ENCODE measurements at places on chromosomes 1 and 21.

DNA sequence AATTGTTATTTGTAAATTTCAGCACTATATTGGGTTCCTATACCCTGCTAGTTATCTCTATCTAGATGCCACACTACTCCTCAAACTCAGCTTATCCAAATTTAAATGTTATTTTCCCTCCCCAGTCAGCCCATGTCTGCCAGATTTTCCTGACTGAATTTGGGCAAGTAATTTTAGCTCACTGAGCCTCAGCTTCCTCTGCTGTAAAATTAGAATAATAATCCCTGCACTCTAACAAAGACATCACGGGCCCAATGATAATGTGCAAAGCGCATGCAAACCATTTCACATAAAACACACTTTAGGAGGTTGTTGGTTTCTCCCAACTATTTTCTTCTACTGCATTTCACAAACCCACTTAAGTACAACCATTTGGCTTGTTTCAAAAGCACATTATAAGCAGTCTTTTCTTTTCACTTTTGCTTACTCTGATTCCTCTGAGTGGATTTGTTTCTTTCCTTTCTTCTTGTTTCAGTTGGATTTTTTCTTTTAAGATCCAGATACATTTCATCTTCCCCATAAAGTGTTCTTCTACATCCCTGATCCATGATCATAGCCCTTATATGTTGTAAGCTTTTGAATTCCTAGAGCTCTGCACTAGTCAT is 152.8 kb upstream of the DPT start:
- no peaks in the 10 kb centered on the region for H3K27me3 ChIP-seq
- no peaks in the 10 kb centered on the region for H3K4me1 ChIP-seq
- H3K36me3 ChIP-seq, result no peaks in the 10 kb centered on the region
- no peak overlapping the region for H3K27ac ChIP-seq
- DNase-seq, result no peak
- no peak overlapping the region for H3K4me3 ChIP-seq

DNA sequence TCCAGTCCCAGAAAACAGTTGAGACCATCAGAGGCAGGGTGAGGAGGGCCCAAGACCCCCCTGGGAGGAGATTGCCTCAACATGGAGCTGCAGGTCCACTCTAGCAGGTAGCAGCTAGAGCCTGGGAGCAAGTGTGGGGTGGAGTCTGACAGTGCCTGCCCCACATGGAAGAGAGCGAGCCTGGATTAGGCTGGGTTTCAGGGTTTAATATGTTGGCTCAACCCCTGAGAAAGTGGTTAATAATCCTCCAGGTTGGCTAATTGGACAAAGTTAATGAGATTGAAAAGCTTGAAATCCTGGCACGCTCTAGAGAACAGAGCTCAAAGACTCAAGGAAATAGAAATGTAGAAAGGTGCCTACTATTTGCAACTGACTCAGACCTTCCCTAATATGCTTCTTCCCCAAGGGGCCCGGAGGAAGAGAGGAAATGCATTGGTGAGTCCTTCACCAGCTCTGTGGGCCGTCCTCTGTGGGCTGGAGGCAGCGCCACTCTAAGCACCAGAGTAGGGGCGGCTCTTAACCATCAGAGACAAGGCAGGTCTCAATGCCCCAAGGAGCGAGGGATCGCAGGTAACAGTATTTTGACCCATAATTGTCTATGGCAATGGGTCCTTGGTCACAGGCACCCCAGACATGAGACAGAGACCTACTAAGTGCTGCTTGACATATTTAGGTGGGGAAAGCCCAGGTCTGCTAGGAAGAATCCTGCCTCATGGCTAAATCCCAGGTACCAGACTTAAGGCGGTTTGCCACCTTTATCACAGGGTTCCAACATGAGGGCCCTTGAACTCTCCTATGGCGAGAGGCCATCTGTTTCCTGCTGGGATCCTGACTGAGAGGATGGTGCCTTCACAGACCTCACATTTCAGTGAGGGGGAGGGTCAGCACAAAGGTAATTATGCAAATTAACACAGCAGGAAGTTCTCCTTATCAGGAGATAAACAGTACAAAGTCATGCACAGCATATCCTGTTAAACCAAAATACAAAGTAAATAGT is 33.8 kb downstream of the RSPH1 start:
- H3K36me3 ChIP-seq, result no peaks in the 10 kb centered on the region
- DNase-seq, result no peak
- H3K27ac ChIP-seq, result no peak overlapping the region
- peaks cover 9% of the 10 kb centered on the region for H3K4me1 ChIP-seq
- no peaks in the 10 kb centered on the region for H3K27me3 ChIP-seq
- H3K4me3 ChIP-seq, result no peak overlapping the region

DNA sequence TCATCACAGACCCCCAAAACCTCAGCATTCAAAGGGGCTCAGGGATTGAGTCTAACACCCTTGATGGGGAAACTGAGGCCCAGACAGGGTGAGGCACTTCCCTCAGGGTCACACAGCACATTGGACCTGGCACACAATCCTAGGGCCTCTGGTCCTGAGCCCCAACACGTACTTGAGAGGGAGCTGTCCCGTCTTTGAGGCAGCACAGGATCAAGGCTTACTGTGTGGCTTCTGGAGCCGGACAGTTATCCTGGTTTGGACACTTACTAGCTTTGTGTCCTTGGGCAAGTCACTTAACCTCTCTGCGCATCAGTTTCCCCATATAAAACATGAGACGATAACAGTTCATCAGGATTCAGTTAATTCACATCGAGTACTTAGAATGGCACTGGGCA is 26.5 kb downstream of the RUNX3 start:
- DNase-seq, result no peak
- H3K27ac ChIP-seq, result no peak overlapping the region
- H3K36me3 ChIP-seq, result no peaks in the 10 kb centered on the region
- no peaks in the 10 kb centered on the region for H3K27me3 ChIP-seq
- H3K4me3 ChIP-seq, result no peak overlapping the region

- H3K36me3 ChIP-seq, result peaks cover 5% of the 10 kb centered on the region
- no peaks in the 10 kb centered on the region for H3K27me3 ChIP-seq
- DNase-seq, result peak; percentile 53
Observed at GRCh38 chr1:201760516-201760915, 68.4 kb upstream of the IPO9 start.

DNA sequence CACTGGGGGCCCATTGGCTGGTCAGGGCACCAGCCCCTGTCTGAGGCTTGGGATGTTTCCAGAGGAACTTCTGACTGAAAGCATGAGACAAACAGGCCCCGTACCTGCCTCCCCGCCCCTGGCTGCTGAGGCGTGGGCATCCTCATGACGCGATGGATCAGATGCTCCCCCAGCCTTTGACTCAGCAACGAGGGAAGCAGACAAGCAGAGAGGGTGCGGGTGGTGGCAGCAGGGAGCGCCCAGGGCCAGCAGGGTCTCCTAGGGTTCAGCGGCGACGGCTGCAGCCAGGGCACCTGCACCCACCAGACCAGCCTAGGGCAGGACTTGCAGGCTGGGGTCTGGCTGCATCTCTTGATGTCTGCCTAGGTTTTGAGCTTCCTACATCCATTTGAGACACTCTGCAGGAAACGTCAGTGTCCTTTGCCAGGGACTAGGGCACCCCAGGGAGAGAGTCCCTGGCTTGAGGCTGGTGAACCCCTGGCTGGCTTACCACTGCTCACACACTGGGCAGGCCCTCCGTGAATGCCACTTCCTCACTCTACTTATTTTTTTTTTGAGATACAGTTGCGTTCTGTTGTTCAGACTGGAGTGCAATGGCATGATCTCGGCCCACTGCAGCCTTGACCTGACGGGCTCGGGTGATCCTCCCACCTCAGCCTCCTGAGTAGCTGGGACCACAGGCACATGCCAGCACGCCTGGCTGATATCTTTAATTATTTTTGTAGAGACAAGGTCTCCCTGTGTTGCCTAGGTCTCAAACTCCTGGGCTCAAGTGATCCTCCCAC is 63.3 kb downstream of the DHRS3 start:
- no peaks in the 10 kb centered on the region for H3K36me3 ChIP-seq
- H3K27me3 ChIP-seq, result no peaks in the 10 kb centered on the region
- DNase-seq, result no peak
- H3K27ac ChIP-seq, result no peak overlapping the region
- no peak overlapping the region for H3K4me3 ChIP-seq

GRCh38 chr1:41810446-41810845 is 108.3 kb downstream of the HIVEP3 start:
- H3K36me3 ChIP-seq, result no peaks in the 10 kb centered on the region
- H3K4me3 ChIP-seq, result no peak overlapping the region
- no peaks in the 10 kb centered on the region for H3K27me3 ChIP-seq

GRCh38 chr1:57800376-57800775 is 376.5 kb upstream of the DAB1 start:
- no peaks in the 10 kb centered on the region for H3K36me3 ChIP-seq
- no peak overlapping the region for H3K27ac ChIP-seq
- no peak overlapping the region for H3K4me3 ChIP-seq

DNA sequence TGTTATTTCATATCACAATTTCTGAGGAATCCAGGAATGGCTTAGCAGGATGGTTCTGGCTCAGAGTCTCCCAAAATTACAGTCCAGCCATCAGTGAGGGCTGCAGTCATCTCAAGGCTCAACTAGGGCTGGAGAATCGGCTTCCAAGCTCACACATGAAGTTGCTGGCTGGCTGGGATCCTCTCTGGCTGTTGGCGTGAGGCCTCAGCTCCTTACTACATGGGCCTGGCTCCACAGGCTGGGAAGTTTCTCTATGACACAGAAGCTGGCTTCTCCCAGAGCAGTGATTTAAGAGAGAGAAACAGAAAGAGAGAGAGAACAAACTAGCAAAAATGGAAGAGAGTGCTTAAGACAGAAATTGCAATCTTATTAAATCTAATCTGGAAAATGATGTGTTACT is 38.8 kb upstream of the RGS8 start:
- no peak for DNase-seq
- H3K4me1 ChIP-seq, result no peaks in the 10 kb centered on the region
- H3K27me3 ChIP-seq, result no peaks in the 10 kb centered on the region
- no peak overlapping the region for H3K27ac ChIP-seq
- H3K4me3 ChIP-seq, result no peak overlapping the region
- H3K36me3 ChIP-seq, result no peaks in the 10 kb centered on the region

DNA sequence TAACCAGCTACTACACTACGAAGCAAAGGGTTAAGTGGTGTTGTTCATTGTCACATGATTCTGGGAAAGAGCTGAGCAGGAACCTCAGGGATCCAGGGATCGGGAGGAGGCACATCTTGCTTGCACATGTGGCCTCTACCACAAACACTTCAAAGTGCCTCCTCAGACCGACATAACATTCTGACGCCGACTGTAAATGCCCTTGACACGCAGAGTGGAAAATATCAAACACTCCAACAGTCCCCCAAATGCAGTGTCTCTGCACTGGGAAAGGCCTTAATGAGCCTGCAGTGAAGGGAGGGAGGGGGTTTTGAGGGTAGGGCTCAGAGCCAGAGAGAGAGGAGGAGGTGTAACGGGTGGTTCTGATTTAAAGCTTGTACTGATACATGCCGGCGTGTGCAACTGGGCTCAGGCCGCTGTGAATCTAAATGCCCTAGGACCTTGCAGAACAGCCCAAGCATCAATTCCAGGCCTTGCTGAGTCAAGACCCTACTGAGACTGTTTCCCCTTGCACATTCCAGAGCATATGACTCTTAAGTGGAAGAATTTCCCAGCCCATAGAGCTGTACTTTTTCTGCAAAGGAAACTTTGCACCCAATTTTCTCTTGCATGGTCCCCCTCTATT is 163.7 kb downstream of the NTMT2 start:
- DNase-seq, result no peak
- no peak overlapping the region for H3K27ac ChIP-seq
- H3K4me1 ChIP-seq, result no peaks in the 10 kb centered on the region
- no peaks in the 10 kb centered on the region for H3K27me3 ChIP-seq
- no peak overlapping the region for H3K4me3 ChIP-seq

DNA sequence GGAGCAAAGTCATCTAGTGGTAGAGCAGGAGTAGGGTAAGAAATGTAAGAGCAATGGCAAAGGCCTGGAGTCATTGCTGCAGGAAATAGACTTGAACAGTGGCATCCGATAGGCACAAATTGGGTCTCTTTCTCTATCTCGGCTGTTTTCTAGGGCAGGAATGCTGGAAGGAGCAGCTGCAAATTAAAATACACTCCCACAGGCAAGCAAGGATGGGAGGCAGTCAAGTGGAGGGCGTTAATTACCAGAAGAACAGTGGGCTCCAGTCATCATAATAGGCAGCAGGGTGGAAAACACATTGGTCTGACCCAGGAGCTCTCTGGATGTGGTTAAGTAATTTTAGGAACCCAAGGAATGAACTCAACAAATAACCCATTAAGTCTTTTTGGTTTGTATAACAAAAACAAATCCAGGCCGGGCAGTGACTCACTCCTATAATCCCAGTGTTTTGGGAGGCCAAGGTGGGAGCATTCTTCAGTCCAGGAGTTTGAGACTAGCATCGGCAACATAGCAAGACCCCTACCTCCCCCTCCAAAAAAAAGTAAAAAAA is 7.8 kb upstream of the TDRD5 start:
- no peak for DNase-seq
- H3K27ac ChIP-seq, result no peak overlapping the region
- H3K27me3 ChIP-seq, result peaks cover 29% of the 10 kb centered on the region
- H3K36me3 ChIP-seq, result no peaks in the 10 kb centered on the region
- H3K4me3 ChIP-seq, result no peak overlapping the region

- no peaks in the 10 kb centered on the region for H3K27me3 ChIP-seq
- no peaks in the 10 kb centered on the region for H3K36me3 ChIP-seq
- no peaks in the 10 kb centered on the region for H3K4me1 ChIP-seq
- H3K4me3 ChIP-seq, result no peak overlapping the region
- no peak for DNase-seq
- H3K27ac ChIP-seq, result no peak overlapping the region
Observed at GRCh38 chr21:24420689-24421088, 1186.6 kb downstream of the MRPL39 start.

- H3K27ac ChIP-seq, result no peak overlapping the region
- no peaks in the 10 kb centered on the region for H3K36me3 ChIP-seq
- H3K4me3 ChIP-seq, result no peak overlapping the region
- H3K4me1 ChIP-seq, result no peaks in the 10 kb centered on the region
- H3K27me3 ChIP-seq, result no peaks in the 10 kb centered on the region
- DNase-seq, result no peak
Observed at GRCh38 chr1:70025846-70026245, 179.5 kb downstream of the LRRC40 start.

- H3K4me1 ChIP-seq, result peaks cover 15% of the 10 kb centered on the region
- no peaks in the 10 kb centered on the region for H3K27me3 ChIP-seq
- H3K36me3 ChIP-seq, result no peaks in the 10 kb centered on the region
- DNase-seq, result no peak
- H3K27ac ChIP-seq, result no peak overlapping the region
Observed at GRCh38 chr1:19066248-19066873, 109.9 kb upstream of the IFFO2 start.

GRCh38 chr1:100073531-100073930 is 59.2 kb downstream of the SASS6 start:
- H3K4me1 ChIP-seq, result no peaks in the 10 kb centered on the region
- no peaks in the 10 kb centered on the region for H3K27me3 ChIP-seq

GRCh38 chr1:61181067-61182038 is 99.0 kb downstream of the NFIA start:
- H3K4me1 ChIP-seq, result no peaks in the 10 kb centered on the region
- H3K4me3 ChIP-seq, result no peak overlapping the region
- H3K27ac ChIP-seq, result no peak overlapping the region

- no peak overlapping the region for H3K27ac ChIP-seq
- no peak overlapping the region for H3K4me3 ChIP-seq
- no peak for DNase-seq
Observed at GRCh38 chr1:30719406-30720270, 3.7 kb downstream of the MATN1 start.

- no peak overlapping the region for H3K27ac ChIP-seq
- no peak overlapping the region for H3K4me3 ChIP-seq
- H3K36me3 ChIP-seq, result no peaks in the 10 kb centered on the region
- H3K27me3 ChIP-seq, result no peaks in the 10 kb centered on the region
- peaks cover 3% of the 10 kb centered on the region for H3K4me1 ChIP-seq
- no peak for DNase-seq
Observed at GRCh38 chr21:27425574-27425973, 458.7 kb upstream of the ADAMTS5 start.
